HS-27A (cell line): ENCODE measurements at places on chromosomes 5 and 9.

GRCh38 chr9:104028827-104029226, 65.3 kb upstream of the SMC2 start:
- no peak for DNase-seq

DNA sequence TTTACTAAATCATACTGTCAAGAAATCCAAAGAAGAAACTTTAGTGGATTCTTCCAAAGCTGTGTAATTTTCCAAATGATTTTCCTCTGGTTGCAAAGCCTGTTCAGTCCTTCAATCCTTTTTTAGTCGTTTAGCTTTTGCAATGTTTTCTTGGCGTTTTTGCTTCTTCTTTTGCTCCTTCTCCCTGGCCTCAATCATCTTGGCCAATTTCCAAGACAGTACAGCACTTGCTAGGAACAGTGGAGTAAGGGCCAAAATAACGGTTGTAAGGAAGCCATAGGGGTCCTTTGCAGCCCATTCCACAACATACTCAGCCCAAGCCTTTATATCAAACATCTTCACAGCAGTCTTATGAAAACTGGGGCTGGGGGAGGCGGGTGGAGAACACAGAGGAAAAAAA, 2.4 kb downstream of the SMIM15 start:
- DNase-seq: no peak

GRCh38 chr5:98663521-98663920, 109.9 kb upstream of the RGMB start:
- no peak for DNase-seq

- no peak for DNase-seq
These were observed 1.2 kb downstream of the RAPGEF6 start for GRCh38 chr5:131633830-131634229.

- no peak for DNase-seq
These were observed 335.3 kb upstream of the ADAMTSL1 start for GRCh38 chr9:18138656-18139055.

- no peak for DNase-seq
These were observed 23.1 kb downstream of the IRF1 start for GRCh38 chr5:132467287-132467984.
